ENCODE measurements at places on chromosomes 6 and 20.

- DNase-seq = no peak
Measured at GRCh38 chr6:125821825-125822281, 31.1 kb downstream of the NCOA7 start.

DNA sequence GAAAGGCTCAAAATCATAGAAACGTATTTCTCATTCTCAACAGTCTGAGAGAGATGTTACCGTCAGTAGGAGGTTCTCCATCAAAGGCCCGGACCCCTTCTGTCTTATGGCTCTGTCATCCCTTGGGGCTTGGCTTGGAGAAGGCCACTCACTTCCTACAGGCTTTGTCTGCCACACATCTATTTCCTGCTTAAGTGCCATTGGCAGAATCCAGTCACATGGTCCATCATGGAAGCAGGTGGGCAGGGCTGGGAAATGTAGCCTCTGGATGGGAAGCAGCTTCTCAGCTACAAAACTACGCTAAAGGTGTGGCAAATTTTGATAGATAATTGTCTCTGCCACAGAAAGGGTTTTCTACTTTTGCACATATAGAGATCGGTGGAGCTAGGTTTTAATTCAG lies 12.6 kb upstream of the ZFP64 start:
- no peak for DNase-seq

GRCh38 chr6:90343576-90343975 lies 46.9 kb upstream of the BACH2 start:
- no peak for DNase-seq

GRCh38 chr6:45933855-45934254 lies 81.8 kb downstream of the CLIC5 start:
- DNase-seq = no peak

DNA sequence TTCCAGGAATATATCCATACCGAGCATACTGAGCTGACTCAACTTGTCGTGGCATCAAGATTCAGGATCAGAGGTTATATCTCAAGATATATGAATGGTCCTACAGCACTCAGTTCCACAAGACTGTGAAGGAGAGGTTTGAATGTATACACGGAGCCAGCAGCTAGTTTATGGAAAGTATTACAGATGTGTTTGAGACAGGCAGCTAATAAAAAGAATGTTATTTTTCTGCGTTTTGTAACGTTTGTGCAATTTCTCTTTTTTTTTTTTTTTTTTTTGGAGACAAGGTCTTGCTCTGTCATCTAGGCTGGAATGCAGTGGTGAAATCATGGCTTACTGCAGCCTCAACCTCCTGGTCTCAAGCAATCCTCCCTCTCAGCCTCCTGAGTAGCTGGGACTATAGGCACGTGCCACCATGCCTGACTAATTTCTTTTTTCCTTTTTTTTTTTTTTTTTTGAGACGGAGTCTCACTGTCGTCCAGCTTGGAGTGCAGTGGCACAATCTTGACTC lies 3.4 kb upstream of the FAM110A start:
- DNase-seq = no peak

DNA sequence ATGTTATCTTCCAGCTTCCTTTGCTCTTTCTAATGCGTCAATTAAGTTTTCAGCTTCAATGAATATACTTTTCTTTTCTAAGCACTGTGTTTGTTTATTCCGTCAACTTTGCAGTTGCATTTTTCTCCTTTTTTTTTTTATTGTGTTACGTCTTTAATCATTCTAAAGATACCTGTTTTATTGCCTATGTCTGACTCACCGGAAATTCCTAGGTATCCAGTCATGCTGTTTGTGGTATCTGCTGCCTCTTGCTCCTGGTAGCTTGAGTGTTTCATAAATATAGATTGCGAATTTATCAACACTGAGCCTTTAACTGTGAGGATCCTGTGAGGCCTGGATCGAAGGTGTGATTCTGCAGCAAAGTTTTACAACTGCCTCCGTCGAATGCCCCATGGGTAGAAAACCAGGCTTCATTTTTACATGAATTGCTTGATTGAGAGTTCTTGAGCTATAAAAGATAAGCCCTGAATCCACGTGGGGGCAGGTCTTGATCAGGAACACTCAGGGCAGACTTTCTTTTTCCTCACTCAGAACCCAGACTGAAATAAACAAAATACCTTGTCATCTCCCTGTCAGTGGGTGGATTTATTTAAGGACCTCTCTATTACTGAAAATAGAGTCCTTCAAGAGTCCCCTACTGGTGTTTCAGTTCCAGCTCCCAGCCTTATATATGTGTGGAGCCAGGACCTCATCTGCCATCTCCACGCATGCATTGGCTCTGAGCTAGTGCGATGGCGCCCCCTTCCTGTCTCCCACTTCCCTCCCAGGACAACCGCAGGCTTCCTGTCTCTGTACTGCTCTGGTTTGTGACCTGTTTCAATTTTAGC lies 60.1 kb upstream of the LRRC1 start:
- no peak for DNase-seq

DNA sequence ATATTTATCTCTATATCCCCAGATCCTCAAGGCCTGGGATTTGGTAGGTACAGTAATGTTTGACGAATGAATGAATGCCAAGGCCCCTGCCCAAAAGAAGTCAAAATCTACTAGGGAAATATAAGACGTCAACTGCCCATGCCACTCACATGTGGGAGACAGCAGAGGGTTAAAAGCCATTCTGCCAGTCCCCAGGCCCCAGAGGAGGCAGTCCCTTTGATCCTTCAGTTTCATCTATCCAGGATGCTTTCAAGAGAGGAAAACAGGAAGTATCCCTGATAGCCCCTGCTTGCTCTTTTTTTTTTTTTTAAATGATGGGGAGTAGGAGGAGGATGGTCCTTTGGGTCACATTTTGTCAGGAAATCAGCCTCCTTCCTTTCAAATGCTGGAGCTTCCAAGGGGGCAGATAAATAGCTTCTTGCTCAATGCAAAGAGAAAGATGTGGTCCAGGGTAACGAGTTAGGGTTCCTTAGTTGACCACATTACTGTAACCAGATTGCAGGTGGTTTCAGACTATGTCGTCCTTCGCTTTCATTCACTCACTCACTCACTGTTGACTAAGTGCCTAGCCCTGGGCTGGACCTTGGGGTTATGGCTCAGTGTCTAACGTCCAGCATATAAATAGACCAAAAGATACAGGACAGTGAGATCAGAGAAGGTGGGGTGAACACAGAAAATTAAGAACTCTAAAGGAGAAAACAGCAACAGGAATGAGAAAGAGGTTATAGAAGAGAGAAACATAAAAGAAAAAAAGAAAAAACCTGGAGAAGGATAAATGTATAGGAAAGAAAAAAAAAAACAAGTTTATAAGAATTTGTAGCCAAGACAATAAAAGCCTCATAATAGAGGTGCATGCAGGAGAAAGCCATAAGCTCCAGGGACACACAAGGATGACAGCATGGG lies 64.6 kb upstream of the PIM1 start:
- DNase-seq = no peak

GRCh38 chr6:37209461-37210205 lies 39.7 kb downstream of the PIM1 start:
- no peak for DNase-seq

GRCh38 chr6:170485159-170485558 lies 67.9 kb downstream of the PSMB1 start:
- DNase-seq = no peak

- DNase-seq = no peak
Measured at GRCh38 chr6:163708466-163708865, 293.9 kb downstream of the QKI start.

- no peak for DNase-seq
Measured at GRCh38 chr20:39986173-39986904, 702.7 kb downstream of the MAFB start.

DNA sequence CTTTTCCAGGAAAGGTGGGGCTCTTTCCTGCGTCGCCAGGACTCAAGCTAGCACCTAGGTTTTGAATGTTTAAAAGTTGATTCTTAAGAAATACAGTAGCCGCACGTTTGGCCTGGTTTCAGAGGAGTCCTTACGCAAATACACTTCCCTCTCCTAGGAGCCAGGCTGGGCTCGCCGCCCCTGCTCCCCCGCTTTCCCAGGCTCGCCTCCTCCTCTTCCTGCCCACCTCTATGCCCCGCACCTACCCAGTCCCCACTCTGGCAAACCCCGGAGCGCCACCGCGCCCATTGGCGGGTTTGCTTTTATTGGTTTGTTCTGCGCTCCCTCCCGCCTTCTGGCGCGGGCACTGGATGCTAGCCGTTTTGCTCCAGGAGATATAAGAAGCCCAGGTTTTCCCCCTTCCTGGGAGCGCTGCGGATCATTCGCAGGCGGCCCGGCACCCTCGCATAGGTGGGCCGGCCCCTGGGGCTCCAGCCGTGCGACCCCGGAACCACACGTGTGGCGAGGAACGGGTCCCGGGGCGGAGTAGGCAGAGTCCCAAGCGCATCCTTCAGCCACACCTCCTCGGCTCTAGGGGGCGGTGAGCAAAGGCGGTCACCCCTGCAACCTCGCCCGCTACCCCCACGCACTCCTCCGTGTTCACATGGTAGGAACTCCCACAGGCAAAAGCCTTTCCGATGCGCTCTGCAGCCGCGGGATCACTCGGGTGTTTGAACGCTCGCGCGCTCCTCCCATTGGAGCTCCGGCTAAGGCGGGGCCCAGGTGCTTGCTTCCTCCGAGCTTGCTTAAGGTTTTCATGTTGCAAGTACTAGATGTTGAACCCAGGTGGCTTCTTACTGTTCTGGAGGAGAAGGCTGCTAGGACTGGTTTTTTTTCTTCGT lies 119.0 kb downstream of the RTN4IP1 start:
- DNase-seq = no peak

DNA sequence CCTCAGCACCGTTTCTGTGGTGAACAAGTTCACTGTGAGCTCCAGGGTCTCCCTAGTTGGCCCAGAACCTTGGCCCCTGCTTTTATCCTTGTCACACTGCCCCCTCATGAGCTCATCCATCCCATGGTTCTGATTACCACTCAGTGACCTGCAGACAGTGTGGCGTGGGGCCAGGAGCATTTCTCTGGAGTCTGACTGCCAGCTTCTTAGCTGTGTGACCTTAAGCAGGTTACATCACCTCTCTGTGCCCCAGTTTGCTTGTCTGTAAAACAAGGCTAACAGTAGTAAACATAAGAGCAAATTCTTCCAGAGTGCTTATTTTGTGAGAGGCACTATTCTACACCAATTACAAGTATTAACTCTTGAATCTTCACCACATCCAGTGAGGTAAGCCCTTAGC lies 14.8 kb upstream of the MDGA1 start:
- DNase-seq = no peak

- DNase-seq = no peak
Measured at GRCh38 chr6:99485395-99485773, 29.8 kb downstream of the USP45 start.

DNA sequence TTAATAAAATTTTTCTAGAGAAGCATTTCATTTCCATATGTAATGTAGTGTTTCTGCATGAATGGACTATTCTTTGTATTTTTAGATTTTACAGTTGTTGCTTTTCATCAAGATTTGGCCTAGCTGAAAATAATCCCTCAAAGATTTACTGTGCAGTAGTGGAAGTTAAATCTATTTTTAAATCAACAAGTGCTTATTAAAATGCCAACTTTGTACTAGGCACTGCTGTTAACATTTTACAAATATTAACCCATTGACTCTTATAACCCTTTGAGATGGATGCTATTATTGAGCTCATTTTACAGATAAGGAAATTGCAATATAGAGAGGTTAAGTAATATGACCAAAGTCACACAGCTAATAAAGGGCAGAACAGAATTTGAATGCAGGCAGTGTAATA lies 274.5 kb downstream of the NKAIN2 start:
- DNase-seq = no peak

DNA sequence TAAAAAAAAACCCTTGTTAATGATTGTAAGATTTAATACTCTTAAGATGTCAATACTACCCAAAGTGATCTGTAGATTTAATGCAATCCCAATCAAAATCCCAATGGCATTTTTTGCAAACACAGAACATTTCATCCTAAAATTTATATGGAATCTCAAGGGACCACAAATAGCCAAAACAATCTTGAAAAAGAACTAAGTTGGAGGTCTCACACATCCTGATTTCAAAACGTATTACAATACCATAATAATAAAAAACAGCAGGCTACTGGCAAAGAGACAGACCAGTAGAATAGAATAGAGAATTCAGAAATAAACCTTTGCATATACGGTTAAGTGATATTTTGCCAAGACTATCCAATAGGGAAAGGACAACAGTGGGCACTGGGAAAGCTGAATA lies 331.9 kb upstream of the JARID2 start:
- DNase-seq = no peak

GRCh38 chr6:33957131-33957891 lies 153.5 kb upstream of the MLN start:
- no peak for DNase-seq

GRCh38 chr20:59183751-59184150 lies 20.1 kb downstream of the ZNF831 start:
- DNase-seq = no peak

GRCh38 chr6:106771822-106772221 lies 142.4 kb downstream of the QRSL1 start:
- DNase-seq = no peak

DNA sequence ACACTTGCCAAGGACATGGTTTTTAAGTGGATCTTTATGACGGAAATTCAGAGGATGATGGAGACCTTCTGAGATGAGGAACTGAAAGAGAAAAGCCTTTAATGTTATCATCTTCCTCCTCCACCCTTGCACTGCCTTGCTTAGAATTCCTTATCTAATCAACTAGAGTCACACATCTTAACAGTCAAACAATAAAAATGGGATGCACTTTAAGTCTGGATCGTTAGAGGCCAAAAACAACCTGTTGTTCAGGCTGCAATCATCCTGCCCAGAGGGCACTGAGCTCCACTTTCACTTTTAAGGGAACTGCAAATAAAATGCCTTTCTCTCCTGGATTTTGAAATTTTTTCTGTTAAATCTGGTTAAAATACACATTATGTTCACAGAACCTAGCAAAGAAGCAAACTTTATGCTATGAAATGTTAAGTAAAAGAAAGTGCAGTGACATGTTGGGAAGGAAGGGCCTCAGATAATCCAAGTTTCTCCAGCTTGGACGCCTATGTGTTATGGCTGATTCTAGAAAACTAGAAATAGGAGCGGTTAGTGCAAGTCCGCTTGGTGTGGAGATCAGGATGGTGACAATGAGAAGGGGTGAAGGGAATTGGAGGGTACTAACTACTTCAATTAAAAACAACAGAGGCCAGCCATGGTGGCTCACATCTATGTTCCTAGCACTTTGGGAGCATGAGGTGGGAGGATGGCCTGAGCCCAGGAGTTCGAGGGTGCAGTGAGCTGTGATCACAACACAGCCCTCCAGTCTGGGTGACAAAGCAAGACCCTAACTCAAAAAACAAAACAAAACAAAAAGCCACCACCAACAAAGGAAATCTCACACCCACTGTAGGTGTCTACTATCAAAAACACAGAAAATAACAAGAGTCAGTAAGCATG lies 66.4 kb upstream of the KIF13A start:
- no peak for DNase-seq

DNA sequence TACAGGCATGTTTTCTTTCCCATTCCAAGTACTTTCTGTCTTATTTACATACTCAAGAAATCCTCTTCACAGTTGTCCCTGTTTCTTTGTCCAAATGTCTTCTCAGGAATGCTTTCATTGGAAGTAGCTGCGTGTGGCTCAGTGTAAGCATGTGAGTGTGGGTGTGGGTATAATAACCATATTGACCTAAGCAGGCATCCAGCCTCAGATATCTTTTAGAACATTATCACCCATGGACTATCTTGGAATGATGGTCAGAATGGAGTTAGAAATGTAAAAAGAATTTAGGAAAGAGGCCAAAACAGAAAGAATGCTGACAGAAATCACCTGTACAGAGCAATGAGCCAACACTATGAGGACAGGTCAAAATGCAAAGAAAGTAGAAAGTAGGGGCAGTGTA lies 16.4 kb downstream of the VNN2 start:
- no peak for DNase-seq

- no peak for DNase-seq
Measured at GRCh38 chr6:14758421-14759081, 487.3 kb upstream of the JARID2 start.
